Activated CD4-positive, alpha-beta memory T cell treated with anti-CD3 and anti-CD28 coated beads for 36 hours (primary cell): ENCODE measurements at places on chromosomes 1 and 21. TPM values are rescaled to one million over a fixed set of nuclear protein-coding genes. Genes with fewer than 3 reads are reported as not detected.

DNA sequence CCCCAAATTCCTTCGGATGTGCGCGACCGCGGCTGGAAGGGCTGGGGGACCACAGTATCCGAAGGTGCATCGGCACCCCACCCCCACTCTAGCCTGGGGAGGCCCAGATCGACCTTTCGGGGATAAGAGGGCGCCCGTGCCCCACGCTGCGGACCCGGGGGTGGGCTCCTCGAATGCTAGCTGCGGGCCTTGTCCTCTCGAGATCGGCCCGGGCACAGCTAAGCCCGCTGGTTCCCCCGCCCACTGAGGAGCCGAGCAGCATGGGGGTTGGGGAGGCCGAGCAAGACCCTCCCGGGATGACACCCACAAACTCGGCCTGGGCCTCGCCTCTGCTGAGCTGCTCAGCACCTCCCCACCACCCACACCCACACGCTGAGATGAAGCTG, 653 bp upstream of the IFFO2 start:
- peak overlapping the region; percentile 77 for H3K4me3 ChIP-seq
- peaks cover 2% of the 10 kb centered on the region for H3K27me3 ChIP-seq
- peaks cover 26% of the 10 kb centered on the region for H3K36me3 ChIP-seq

The RIPPLY3 gene
- 0.27 TPM for total RNA-seq

The GNAT2 gene
- total RNA-seq, result 0.31 TPM

DNA sequence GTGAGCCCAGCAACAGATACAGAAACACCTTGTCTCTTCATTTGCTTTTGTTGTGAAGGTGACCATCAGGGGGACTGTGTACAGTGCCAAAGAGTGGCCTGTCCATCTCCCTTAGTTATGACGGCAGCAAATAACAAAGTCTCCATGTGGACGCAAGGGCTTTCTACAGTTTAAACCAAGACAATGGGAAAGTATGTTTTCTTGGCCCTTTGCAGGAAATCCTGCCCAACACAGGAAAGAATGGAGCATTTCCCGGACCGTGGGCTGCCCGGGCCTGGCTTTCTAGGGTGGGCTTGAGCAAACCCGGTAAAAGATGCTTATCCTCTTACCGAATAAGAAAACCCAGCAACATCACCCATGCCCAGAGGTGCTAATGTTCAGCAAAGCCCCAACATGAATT, 87.3 kb downstream of the ZBTB18 start:
- no peaks in the 10 kb centered on the region for H3K36me3 ChIP-seq
- H3K27ac ChIP-seq, result no peak overlapping the region

DNA sequence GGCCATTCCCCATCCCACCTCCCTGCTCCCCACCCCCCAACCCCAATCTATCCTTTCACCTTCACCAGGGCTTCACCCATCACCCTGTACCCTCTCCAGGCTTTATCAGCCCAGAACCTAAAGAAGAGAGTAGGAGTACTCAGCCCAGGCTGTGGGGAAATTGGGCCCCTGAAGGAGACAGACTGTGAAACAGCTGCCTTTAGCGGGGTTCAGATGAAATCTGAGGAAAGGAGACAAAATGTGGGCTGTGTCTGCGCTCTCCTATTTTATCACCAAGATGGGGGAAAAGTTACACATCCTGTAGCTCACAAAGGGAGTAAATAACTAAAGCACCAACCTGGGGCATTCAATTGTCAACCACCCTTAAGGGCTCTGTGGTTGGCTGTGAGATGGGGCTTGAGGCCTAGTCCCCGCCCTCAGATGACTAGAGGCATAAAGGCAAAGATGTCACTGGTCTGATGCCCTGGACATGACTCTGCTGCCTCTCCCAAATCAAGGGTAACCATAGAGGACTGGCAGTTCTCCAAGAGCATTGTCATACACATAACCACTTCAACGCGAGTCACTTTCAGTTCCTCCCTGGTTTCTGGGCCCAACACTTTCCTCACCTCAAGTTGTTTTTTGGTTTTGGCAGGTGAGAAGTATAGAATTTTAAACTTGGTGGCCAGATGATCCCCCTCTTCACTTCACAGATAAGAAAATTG, 30.0 kb downstream of the SLC27A3 start:
- peak overlapping the region; percentile 5 for H3K4me3 ChIP-seq
- peak; percentile 87 for DNase-seq
- peaks cover 22% of the 10 kb centered on the region for H3K36me3 ChIP-seq
- H3K4me1 ChIP-seq, result peaks cover 30% of the 10 kb centered on the region
- H3K27me3 ChIP-seq, result no peaks in the 10 kb centered on the region
- peak overlapping the region; percentile 81 for H3K27ac ChIP-seq

GRCh38 chr1:91913018-91913417, 27.1 kb upstream of the TGFBR3 start:
- no peaks in the 10 kb centered on the region for H3K27me3 ChIP-seq
- H3K4me3 ChIP-seq, result no peak overlapping the region
- H3K27ac ChIP-seq, result no peak overlapping the region
- DNase-seq, result no peak
